Adipocyte (in vitro differentiated cells): ENCODE measurements at places on chromosomes 3 and 15.

DNA sequence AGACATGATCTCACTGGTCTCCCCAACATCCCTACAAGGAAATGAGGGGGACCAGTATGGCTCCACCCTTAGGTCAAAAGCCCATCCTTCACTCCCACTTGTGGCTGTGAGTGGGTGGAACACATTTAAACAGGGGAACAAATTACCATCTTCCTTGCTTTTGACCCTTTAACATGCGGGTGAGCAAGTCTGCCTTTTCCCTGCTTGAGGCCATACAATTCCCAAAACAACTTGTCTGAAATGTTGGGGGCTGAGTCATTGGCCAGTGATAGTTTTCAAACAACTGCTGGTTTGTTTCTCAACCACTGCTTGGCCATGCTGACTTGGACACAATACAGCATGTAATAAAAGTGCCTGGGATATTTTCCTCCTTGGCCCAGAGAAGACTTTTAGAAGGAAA is 39.6 kb downstream of the COL8A1 start:
- DNase-seq: peak; percentile 69

GRCh38 chr3:111236836-111237713 is 165.5 kb downstream of the NECTIN3 start:
- DNase-seq: peak; percentile 21

DNA sequence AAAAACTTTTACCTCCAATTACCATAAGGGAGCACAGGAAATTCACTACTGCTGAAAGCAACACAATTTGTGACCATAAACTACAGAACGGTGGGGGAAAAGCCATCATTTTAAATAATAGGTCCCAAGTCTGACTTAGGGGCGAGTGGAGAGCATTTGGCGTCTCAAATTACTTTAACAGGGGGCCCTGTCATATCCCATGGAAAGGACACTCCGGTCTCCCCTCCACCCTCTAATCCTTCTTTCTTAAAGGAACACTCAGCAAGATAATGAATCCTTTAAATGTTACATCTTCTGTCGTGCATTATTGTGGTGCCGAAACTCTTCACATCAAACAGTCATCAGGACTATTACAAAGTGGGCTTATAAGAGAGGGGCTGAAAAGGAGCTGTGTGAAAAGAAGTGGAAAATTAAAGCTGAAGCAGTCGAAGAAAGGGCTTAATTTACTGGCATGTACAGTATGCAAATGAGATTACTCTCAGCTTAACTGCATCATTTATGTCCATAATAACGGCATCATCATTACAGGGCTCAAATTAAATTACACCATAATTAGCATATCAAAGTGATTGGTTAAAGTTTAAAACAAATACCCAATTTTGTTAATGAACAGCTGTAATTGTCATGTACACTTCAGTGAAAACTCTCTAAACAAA is 342.2 kb downstream of the FOXP1 start:
- DNase-seq: no peak

DNA sequence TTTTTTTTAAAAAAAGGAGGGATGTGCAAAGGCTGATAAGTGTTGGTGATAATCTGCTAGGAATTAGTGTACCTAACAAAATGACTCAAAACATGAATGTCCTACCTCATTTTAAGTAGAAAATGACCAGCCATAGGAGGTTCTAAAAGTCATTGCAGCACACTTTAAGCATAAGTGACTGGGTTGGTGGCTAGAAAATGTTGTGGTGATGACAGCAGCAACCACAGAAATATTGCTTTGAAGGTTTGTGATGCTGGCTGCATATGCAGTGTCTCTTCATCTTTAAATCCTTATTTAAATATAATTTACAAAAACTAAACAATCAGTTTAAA is 55.2 kb downstream of the CMSS1 start:
- no peak for DNase-seq

GRCh38 chr15:81080996-81081395 is 53.1 kb upstream of the CFAP161 start:
- no peak for DNase-seq

DNA sequence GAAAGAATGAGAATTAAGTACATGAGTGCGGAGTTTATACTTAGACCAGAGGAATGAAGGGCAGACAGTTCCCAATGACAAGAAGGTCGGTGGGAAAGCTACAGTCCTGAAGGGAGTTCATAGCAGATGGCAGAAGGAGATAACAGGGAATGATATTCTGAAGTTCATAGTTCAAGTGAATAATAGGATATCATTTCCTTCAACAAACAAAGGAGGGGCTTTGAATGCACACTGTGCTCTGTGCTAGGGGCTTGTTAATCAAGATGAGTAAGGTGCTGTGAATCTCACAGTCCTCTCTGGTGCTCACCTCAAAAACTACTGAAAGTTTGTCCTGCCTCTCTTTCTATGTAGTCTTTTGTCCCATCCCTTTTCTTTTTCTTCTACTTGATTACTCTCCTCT is 41.9 kb downstream of the SIDT1 start:
- DNase-seq: no peak

DNA sequence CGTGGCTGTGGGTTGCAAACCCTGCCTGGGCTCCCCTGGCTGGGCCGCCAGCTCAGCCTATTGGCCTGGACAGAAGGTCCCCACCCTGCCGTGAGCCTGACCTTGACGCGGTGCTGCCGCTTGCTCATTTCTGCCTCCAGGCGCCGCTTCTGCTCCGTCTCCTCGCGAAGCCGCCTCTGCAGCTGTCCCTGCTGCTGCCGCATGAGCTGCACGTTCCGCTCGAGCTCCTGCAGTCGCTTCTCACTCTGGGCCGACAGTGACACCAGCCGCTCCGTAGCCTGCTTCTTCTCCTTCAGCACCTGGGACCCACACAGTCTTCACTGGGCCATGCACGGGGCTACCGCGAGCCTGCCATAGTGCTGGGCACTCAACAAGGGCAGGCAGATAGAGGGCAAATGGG is 21.7 kb downstream of the KIF7 start:
- DNase-seq: no peak

DNA sequence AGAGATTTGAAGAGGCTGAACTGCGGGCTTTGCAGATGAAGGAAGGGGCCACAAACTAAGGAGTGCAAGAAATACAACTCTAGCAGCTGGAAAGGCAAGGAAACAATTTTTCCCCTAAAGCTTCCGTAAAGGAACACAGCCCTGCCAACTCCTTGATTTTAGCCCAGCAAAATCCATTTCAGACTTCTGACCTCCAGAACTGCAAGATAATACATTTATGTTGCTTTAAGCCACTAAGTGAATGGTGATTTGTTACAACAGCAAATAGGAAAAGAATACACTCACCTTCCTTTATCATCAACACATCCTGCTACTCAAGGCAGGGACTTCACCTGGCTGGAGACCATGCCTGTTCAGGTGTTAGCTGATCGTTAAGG is 119.3 kb upstream of the NR2E3 start:
- DNase-seq: no peak

DNA sequence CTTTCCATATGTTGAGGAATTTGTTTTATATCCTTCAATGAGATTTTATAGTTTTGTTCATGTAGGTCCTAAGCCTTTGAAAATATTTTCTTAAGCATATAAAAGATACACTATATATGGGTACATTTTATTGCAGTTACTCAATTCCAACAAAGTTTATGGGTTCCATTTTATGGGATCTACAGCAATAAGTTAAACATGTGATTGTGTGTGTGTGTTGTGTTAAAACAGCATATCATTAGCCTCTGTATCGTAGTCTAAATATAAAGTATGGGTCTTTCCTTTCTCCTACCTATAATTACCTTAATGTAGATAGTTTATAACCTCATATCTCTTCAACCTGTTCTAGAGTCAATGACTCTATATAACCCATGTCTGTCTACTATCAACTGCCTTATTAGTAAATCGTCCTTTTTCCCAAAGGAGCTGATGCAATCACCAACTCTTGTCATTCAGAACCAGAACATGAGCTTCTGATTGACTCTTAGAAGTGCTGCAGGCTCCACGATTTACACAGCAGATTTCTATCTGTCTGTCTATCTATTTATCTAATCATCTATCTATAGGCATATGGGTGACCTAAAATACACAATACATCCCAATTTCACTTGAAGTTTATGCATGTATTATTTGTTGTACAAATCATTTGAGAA is 512.6 kb upstream of the CBLB start:
- no peak for DNase-seq

GRCh38 chr3:58116161-58116955 is 94.4 kb downstream of the DNASE1L3 start:
- DNase-seq: no peak

GRCh38 chr15:98646546-98647025 is 1.8 kb upstream of the IGF1R start:
- no peak for DNase-seq

- no peak for DNase-seq
These were observed 8.3 kb upstream of the SUCLG2 start for GRCh38 chr3:67662733-67663132.

DNA sequence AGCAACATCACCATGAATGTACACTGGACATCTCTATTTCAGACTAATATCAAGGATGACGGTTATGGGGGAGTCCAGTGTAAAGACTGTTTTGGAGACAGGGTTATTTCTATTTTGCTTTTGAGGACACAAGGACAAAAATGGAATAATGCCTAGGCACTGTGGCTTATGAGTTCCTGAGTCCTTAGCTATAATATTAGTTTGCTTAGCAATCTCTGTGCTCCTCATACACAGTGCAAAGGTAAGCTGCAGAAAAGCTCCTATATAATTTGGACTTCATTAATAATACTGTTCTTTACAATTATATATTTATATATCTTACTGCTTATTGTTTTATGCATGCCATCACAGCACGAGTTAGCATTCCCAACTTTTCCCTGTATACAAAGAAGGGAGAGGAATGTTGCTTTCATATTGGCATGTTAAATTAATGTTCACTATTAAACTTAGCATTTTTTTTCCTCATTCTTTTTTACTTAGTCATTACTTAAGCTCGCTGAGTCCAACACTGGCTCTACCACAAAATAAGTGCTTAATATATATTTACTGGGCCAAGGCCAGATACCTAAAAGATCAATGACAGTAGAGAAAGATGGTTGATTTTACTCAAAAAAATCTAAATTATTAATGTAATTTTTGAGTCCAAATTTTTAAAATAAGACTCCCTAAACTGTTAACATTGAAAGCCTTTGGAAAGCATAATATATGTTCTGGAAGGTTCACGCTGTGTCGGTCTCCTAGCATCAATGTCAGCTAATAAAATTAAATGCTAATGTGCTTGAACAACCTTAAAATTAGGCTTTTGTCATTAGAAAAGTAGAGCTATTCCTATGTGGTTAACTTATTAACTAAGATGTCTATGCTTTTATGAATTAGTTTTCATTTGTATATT is 13.8 kb downstream of the THBS1 start:
- peak; percentile 40 for DNase-seq

- DNase-seq: no peak
These were observed 54.3 kb downstream of the NCEH1 start for GRCh38 chr3:172656602-172657001.

DNA sequence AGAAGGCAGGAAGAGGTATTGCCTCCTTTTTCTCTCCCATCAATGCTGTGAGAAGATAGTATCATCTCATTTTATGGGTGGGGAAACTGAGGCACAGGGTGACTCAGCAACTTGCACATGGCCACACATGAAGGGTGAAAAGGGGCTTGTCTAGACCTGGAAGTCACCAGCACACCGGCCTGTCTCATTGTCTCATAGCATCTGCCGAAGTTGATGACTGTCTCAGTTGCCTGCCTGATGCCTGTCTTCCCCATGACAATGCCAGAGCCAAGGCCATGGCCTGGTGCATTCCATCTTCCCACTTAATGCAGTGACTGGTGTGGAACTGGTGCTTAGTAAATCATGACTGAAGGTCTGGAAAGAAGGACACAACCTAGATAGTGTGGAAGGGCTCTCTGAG is 27.9 kb upstream of the PRR23E start:
- no peak for DNase-seq

DNA sequence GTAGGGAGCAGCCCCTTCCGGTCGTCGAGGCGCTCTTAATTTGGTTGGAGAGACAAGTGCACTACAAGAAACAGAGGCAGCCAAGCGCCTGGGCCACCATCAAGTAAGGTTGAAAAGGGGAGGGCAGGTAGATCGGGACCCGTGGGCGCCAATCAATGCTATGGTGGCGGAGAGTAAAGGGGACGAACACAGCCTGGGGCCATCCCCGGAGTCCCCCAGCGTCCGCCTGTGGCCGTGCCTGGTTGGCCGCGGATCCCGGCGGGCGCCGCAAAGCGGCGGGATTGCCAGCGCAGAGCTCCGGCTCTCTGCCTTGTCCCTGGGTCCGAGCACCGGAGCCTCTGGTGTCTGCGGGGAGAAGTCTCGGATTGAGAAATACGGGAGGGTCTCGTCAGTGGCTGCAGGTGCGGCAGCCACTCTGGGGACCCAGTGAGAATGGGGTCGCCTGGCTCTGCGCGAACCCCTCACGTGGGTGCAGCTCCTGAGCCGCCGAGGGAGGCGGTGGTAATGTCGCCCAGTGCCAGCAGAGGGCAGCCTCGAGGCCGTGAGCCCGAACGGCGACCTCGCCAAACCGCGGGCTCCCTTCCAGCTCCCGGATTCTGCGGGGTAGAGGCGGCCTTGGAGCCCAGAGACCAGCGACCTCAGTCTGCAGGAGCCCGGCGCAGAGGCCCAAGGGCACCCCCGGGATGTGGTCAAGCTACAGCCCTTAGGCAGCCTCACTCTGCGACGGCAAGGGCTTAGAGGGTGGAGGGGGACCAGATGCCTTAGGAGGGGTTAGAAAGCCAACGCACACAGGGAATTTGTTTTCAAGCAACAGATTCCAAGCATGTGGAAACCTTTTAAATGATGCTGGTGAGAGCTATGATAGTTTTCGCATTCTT is 10.8 kb downstream of the FOXL2 start:
- DNase-seq: peak; percentile 80

DNA sequence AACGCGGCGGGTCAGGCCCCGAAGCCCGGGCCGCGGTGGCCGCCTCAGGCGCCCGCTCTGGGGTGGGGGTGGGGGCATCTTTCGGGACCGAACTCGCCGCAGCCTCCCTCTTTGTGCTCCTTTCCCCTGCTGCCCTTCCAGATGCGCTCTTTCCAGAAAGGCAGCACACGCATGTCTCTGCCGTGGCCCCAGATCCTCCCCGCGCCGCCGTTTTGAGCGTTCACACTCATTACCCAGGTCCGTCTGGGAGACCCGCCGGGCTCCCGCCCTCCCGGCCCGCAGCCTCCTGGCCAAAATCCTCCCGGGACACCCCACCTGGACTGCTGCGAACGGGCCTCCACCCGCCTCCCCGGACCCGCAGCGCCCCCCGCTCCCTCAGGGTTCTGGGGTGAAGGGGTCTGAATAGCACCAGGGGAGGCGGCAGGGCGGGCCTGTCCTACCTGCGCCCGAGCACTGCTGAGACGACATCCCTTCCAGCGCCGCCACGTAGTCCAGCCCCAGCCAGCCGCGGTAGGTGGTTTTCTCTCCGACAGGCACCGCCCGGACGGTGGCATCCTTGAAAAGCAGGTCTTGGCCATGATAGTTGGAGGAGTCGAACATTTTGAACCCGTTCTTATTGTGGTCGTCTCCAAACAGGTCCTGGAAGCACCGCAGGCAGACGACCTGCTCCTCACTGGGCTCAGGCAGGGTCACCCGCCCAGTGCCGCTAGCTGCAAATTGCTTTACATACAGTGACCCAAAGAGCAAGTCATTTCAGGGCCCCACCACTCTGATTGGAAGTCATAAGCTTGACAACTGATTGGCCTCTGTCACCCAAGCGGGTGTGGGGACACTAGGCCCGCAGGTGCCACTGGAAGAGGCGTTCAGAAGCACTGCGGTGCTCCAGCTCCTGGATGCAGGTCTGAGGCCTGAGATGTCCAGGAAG is 25.9 kb downstream of the MELTF start:
- DNase-seq: no peak

- DNase-seq: no peak
These were observed 250.1 kb upstream of the LYSMD4 start for GRCh38 chr15:99983171-99983885.

- no peak for DNase-seq
These were observed 281.1 kb upstream of the PROK2 start for GRCh38 chr3:72065872-72066641.

- peak; percentile 87 for DNase-seq
These were observed 54.5 kb downstream of the ST3GAL6 start for GRCh38 chr3:98817547-98818041.
